ENCODE measurements at places on chromosomes 5 and 9.

DNA sequence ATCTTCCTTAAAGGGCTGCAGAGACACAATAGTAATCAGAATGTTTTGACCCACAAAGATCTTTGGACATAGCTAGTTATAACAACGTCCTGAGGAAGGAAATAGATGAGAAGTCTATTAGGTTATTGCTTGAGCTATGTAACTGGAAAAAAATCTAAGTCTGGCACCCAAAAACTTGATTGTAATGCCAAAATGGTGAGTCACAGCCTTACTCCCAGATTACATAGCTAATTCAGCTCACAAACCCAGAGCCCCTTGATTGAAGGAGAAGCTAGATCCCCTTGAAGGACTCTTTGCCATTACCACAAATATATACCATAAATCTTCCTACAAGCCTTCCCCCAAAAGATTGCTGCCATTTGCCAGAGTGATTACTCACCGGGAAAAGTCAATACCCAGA is 341.8 kb upstream of the KIF2A start:
- no peaks in the 10 kb centered on the region for H3K36me3 ChIP-seq
- H3K4me3 ChIP-seq: no peak overlapping the region
- no peaks in the 10 kb centered on the region for H3K4me1 ChIP-seq

DNA sequence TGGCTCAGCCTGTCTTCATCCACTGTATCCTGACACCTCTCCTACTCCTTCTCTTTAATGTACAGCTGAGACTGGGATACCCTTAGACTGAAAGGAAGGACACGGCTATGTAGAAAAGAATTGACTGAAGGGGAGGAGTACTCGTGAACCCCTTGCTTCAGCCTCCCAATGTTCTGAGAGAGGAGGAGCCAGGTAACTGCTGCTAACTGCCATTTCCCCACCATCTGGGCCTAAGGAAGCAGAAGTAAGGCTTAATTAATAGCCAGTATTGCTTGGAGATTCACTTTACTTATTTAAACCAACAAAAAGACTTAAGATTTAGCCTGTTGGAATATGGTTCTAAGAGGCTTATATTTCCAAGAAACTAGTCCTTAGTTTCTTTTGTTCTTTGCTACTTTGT is 18.8 kb upstream of the RGS3 start:
- no peak overlapping the region for H3K27ac ChIP-seq
- H3K4me3 ChIP-seq: no peak overlapping the region
- H3K27me3 ChIP-seq: no peaks in the 10 kb centered on the region
- no peaks in the 10 kb centered on the region for H3K4me1 ChIP-seq
- DNase-seq: no peak

GRCh38 chr5:172870291-172870714 is 36.3 kb downstream of the ERGIC1 start:
- H3K4me1 ChIP-seq: peaks cover 11% of the 10 kb centered on the region
- no peaks in the 10 kb centered on the region for H3K36me3 ChIP-seq
- DNase-seq: no peak
- no peak overlapping the region for H3K4me3 ChIP-seq

- no peak for DNase-seq
- no peak overlapping the region for H3K27ac ChIP-seq
- H3K4me3 ChIP-seq: no peak overlapping the region
- H3K4me1 ChIP-seq: no peaks in the 10 kb centered on the region
- no peaks in the 10 kb centered on the region for H3K36me3 ChIP-seq
Measured at GRCh38 chr5:100550531-100551051, 15.4 kb downstream of the FAM174A start.

- no peak for DNase-seq
- no peaks in the 10 kb centered on the region for H3K36me3 ChIP-seq
- peaks cover 7% of the 10 kb centered on the region for H3K4me1 ChIP-seq
- peak overlapping the region; percentile 42 for H3K27ac ChIP-seq
Measured at GRCh38 chr5:38807570-38808483, 38.0 kb upstream of the OSMR start.

DNA sequence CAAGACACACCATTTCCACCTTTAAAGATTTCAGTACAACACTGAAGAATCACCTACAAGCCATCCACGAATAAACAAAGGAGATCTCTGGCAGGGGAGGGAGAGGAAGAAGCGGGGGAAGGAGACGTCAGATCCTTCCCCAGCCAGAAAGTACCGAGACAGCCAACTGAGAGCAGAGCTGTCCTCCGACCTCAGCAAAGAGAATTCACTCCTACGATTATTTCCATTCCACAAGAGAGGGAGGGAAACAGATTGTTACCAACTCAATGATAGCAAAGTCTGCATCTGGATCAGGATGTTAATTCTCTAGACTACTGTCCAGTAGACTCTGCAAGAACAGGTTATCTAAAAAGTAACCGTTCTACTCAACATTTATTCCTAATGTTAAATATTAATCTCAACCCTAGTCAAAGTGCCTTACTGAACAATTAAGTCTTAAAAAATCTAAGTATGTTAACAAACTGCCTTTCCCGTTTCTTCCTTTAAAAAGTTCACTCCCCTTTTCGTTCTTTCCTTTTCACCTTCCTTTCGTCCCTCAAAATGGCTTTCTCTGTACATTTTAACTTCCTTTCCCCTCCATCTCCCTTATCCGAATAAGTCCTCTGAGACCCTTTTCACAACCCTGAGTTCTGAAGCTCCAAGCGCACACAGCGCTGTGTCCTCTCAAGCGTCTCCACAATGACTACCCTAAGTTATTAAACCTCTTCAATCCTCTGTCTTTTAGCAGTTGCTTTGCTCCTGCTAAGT is 1.4 kb downstream of the CHD1 start:
- no peaks in the 10 kb centered on the region for H3K27me3 ChIP-seq
- peaks cover 5% of the 10 kb centered on the region for H3K4me1 ChIP-seq

DNA sequence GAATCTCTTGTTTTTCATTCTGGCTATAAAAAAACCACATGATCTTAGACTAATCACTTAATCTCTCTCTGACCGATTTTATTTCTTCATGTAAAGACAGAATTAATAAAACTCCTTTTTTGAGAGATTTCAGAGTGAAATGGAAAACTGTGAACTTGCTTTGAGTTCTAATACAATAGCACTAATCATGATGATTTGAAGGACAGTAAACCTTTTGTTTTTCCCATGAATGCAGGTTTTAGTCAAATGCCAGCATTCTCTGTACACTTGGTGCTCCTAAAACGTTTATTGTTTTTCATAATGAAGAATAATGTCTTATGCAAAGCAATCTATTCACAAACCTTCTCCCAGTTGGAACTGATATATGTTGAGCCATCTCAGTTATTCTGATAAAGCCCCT is 86.8 kb downstream of the SLC24A2 start:
- no peaks in the 10 kb centered on the region for H3K4me1 ChIP-seq
- H3K36me3 ChIP-seq: no peaks in the 10 kb centered on the region
- H3K27ac ChIP-seq: no peak overlapping the region
- H3K4me3 ChIP-seq: no peak overlapping the region
- DNase-seq: no peak

- H3K4me3 ChIP-seq: no peak overlapping the region
- no peak overlapping the region for H3K27ac ChIP-seq
- H3K27me3 ChIP-seq: peaks cover 6% of the 10 kb centered on the region
Measured at GRCh38 chr9:133606708-133607025, 2.5 kb downstream of the FAM163B start.

- no peaks in the 10 kb centered on the region for H3K36me3 ChIP-seq
- no peak for DNase-seq
- H3K4me3 ChIP-seq: no peak overlapping the region
- peaks cover 6% of the 10 kb centered on the region for H3K27me3 ChIP-seq
- H3K27ac ChIP-seq: no peak overlapping the region
Measured at GRCh38 chr5:144205141-144205551, 34.5 kb downstream of the KCTD16 start.

GRCh38 chr9:20569525-20569924 is 52.8 kb downstream of the MLLT3 start:
- H3K27ac ChIP-seq: no peak overlapping the region
- H3K36me3 ChIP-seq: no peaks in the 10 kb centered on the region
- no peaks in the 10 kb centered on the region for H3K4me1 ChIP-seq
- H3K27me3 ChIP-seq: no peaks in the 10 kb centered on the region
- DNase-seq: no peak
- H3K4me3 ChIP-seq: no peak overlapping the region

- H3K27me3 ChIP-seq: no peaks in the 10 kb centered on the region
- H3K27ac ChIP-seq: no peak overlapping the region
- H3K36me3 ChIP-seq: peaks cover 68% of the 10 kb centered on the region
- no peak overlapping the region for H3K4me3 ChIP-seq
- no peak for DNase-seq
Measured at GRCh38 chr9:132288361-132288760, 66.4 kb downstream of the SETX start.

GRCh38 chr5:141840280-141840812 is 37.9 kb downstream of the PCDH1 start:
- H3K36me3 ChIP-seq: no peaks in the 10 kb centered on the region
- H3K27ac ChIP-seq: no peak overlapping the region
- H3K27me3 ChIP-seq: peaks cover 10% of the 10 kb centered on the region
- no peak for DNase-seq
- peaks cover 5% of the 10 kb centered on the region for H3K4me1 ChIP-seq

DNA sequence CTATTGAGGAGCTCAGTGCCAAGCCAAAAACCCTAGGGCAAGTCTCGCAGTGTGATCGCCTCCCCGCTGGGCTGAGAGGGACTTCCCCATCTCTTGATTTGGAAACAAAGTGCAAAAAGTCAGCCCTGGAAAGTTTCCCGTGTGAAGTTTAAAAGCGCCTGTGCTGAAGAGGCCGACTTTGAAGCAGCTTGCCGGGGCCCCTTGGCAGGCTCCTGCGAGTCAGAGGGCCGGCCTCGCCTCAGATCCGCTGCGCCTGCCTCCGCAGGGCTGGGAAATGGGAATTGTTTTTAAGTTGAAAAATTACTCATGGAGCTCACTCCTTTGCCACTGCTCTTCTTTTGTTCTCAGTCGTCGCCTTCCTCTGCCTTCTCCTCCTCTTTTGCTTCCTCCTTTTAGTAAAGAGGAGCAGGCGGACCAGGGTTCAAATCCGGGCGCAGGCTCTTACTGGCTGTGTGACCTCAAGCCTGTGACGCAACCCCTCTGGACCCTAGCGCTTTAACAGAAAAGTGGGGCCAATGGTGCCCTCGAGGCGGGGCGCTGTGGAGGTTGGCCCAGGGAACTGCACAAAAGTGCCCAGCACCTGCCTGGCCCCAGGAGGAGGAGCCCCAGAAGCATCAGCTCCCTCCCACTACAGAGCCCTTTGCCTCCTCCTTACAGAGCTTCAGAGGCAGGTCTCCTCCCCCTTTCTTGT is 14.7 kb upstream of the LHX2 start:
- peaks cover 56% of the 10 kb centered on the region for H3K27me3 ChIP-seq
- no peaks in the 10 kb centered on the region for H3K4me1 ChIP-seq
- no peaks in the 10 kb centered on the region for H3K36me3 ChIP-seq
- H3K27ac ChIP-seq: no peak overlapping the region

GRCh38 chr5:121841892-121842291 is 9.8 kb upstream of the FTMT start:
- H3K36me3 ChIP-seq: no peaks in the 10 kb centered on the region
- no peak for DNase-seq
- H3K4me1 ChIP-seq: no peaks in the 10 kb centered on the region
- H3K27me3 ChIP-seq: no peaks in the 10 kb centered on the region

GRCh38 chr5:83124593-83124992 is 47.2 kb downstream of the XRCC4 start:
- no peaks in the 10 kb centered on the region for H3K36me3 ChIP-seq
- no peaks in the 10 kb centered on the region for H3K4me1 ChIP-seq
- no peak overlapping the region for H3K4me3 ChIP-seq
- no peak overlapping the region for H3K27ac ChIP-seq

- DNase-seq: no peak
- H3K27me3 ChIP-seq: no peaks in the 10 kb centered on the region
- no peak overlapping the region for H3K4me3 ChIP-seq
- no peak overlapping the region for H3K27ac ChIP-seq
- H3K4me1 ChIP-seq: no peaks in the 10 kb centered on the region
Measured at GRCh38 chr5:58731641-58732040, 148.8 kb downstream of the RAB3C start.

DNA sequence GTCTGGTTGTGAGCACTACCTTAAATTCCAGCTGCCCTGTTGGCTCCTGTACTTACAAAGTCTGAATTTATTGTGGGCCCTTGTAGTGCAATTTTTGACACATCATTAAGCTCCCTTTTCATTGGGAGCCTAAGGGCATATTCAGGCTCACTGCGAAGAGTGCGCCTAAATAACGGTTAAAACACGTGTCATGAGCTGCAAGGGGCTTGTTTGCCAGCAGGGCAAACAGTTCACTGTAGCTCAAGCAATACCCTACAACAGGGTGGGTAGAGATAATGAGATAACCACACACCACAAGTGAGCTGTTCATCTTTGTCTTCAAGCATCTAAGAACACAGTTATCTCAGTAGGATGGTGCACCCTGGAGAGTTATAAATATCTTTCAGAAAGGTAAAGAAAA is 214.2 kb downstream of the SLF1 start:
- no peak overlapping the region for H3K27ac ChIP-seq
- no peak overlapping the region for H3K4me3 ChIP-seq
- no peak for DNase-seq
- H3K27me3 ChIP-seq: no peaks in the 10 kb centered on the region
- no peaks in the 10 kb centered on the region for H3K36me3 ChIP-seq

DNA sequence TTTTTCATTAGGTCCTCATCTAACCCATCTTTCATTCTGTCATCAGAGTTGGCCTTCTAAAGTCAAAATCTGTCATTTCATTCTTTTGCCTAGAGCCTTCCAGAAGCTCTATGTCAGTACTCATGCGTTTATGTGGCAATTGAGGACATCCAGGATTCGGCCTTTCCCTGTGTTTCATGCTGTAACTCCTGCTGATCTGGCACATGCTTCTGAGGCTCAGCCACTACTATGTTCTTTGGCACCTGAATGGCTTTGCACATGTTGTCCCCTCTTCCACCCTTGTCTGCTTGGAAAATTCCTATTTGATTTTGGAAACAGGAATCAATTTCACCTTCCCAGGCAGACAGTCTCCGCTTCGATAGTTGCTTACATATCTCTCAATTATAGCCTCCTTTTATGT is 84.9 kb downstream of the GDNF start:
- no peak for DNase-seq
- no peaks in the 10 kb centered on the region for H3K36me3 ChIP-seq
- no peaks in the 10 kb centered on the region for H3K27me3 ChIP-seq
- no peak overlapping the region for H3K27ac ChIP-seq

- H3K4me3 ChIP-seq: no peak overlapping the region
- DNase-seq: no peak
- no peaks in the 10 kb centered on the region for H3K36me3 ChIP-seq
Measured at GRCh38 chr5:39517800-39518199, 93.0 kb upstream of the DAB2 start.

DNA sequence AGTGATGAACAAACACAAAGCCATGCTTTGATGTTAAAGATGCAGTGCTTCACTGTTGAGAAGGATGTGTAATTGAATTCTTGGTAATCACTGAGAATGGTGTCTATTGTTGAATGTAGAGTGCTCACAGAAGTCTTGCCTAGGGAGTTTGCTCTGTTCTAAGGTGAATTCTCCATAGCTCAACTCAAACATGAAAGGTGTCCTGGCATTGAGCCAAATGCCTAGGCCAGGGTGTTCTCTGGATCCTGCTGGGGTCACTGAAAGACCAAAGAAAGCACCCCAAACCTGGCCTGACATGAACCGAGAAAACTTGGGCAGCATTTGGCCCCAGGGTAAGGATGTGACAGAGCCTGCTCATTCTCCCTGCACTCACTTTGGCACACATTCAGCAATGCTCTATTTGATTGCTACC is 217.3 kb downstream of the ARL15 start:
- H3K27ac ChIP-seq: no peak overlapping the region
- H3K4me3 ChIP-seq: no peak overlapping the region
- H3K27me3 ChIP-seq: no peaks in the 10 kb centered on the region
- H3K36me3 ChIP-seq: no peaks in the 10 kb centered on the region
- H3K4me1 ChIP-seq: no peaks in the 10 kb centered on the region
- DNase-seq: no peak

Measured in K562 (cell line).